ENCODE measurements at places on chromosomes 11 and 22.

- DNase-seq = no peak
Measured at GRCh38 chr22:49152127-49152938, 675.3 kb downstream of the BRD1 start.

DNA sequence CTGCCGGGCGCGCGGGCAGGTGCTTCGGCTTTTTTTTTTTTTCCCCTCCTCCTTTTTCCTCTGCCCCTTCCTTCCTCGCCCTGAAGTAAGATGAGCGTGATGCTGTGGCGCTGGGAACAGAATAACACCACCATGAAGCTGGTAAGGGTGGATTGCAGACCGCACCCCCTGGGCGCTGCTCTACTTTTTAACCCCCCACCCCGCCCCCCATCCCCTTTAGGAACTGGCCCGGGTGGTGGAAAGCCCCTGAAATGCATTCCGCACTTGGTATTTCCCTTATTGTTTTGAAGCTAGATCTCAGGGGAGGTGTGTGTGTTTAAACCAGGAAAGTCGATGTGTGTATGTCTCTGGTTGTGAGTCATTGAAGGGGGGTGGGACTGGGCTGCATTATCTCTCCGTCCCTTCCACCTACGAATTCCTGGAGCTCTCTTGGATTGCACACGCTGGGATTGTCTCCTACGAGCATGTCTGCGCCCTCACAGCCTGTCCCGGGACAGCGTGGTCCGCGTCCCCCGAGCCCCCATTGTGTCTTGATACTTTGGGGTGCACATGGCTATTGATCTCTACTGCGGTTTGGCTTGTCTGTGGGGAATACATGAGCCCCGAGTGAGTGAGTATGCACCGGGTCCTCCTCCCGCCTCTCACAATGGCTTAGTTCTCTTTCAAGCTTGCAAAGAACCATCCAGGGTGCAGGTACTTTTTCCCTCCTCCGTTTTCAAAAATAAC lies 64.9 kb downstream of the NAV2 start:
- no peak for DNase-seq

DNA sequence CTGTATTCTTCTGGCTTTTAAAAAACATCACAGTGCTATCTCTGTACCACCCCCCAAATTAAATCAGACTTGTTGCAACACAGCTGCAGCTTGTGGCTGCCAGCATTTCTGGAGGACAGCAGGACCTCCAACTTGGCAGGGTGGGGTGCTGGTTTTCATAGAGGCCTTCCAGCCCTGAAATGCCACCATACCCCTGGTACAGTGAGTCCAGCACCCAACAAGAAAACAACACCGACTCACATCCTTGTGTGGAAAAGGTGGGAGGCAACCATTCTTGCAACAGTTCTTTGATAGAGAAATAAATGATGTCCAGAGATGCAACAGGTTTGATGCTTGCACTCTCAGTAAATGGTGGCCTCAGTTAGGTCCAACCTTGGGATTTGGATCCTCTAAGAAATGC lies 96.0 kb downstream of the ABTB2 start:
- no peak for DNase-seq

DNA sequence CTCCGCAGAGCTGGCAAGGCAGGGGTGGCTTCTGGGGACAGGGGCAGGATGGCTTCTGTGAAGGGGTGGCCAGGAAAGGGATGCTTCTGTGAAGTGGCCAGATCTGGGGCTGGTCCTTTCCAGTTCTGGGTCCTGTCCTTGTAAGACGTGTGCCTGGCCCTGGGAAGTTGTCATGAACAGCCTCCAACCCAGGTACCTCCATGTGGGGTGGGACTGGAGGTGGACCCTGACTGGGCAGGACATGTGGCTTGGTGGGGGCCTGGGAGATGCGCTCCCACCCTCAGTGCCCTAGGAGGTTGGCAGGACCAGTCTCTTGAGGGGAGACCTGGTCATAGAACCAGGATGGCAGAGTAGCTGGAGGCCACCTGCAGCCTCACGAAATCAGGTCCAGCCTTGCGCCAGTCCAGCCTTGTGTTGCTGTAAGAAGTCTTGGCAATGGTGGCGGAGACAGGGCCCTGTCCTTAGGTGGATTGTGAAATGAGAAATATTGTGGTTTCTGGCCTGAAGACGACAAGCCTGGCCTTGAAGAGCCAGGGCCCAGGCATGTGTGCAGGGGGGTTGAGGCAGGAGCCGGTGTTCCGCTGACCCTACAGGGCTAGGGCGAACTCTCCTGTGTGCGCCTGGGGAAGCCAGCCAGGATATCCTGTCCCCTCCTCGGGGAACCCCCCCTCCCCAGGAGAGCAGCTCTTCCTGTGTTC lies 2.6 kb downstream of the KCNQ1 start:
- DNase-seq = no peak

GRCh38 chr22:29768052-29768693 lies 1.0 kb downstream of the UQCR10 start:
- no peak for DNase-seq

GRCh38 chr11:4881860-4882500 lies at the start of gene OR51T1:
OR51T1 (plus strand) TSS chr11:4881900; CDS start chr11:4881900, 0 bp downstream.
- no peak for DNase-seq

DNA sequence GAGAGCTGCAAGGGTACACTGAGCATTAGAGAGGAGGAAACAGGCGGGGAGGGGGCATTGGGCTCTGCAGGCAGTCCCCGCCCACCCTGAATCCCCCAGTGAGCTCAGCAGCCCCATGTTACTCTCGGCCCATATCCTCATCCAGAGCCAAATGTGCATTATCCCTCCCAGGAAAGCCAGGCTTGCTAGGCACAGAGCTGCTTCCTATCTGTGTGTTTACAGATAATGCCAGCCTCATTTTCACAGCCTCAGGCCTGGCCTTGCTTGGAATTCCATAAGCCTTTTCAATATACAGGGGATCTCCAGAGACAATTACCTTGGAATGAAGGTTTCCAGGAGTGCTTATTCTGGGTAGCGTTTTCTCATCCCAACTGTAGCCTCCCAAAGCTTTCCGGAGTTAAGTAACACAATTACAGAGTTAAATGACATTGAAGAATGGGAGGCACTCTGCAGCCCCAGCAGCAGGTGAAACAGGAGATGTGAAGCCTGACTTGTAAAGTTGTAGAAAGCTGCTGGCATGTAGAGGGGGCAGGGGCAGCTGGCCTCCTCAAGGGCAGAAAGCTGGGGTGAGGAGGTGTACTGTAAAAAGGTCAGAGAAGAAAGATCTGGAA lies 91.5 kb upstream of the TBCEL start:
- DNase-seq = no peak

- DNase-seq = no peak
Measured at GRCh38 chr11:105108247-105108646, 31.3 kb downstream of the CARD18 start.

- DNase-seq = peak; percentile 74
Measured at GRCh38 chr11:47127213-47127612, 49.5 kb downstream of the ARFGAP2 start.

GRCh38 chr11:74575999-74576398 lies 16.4 kb upstream of the POLD3 start:
- DNase-seq = no peak

GRCh38 chr22:28907311-28908008 lies 24.1 kb downstream of the ZNRF3 start:
- DNase-seq = no peak

GRCh38 chr11:62372871-62373270 lies 35.6 kb downstream of the ASRGL1 start:
- no peak for DNase-seq

DNA sequence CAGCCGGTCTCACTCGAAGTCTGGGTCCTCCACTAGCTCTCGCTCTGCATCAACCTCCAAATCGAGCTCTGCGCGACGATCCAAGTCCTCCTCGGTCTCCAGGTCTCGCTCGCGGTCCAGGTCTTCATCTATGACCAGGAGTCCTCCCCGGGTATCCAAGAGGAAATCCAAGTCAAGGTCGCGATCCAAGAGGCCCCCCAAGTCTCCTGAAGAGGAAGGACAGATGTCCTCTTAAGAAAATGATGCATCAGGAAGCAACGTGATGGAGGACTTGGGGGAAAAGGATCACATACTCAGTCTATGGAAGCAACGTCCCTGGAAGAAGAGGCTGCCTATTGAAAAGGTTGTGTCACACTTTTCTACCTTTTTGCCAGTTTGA lies 1.1 kb downstream of the SRSF8 start:
- DNase-seq = no peak

GRCh38 chr11:118442908-118443589 lies 6.8 kb downstream of the KMT2A start:
- no peak for DNase-seq

GRCh38 chr11:79078456-79078855 lies 362.4 kb downstream of the TENM4 start:
- DNase-seq = no peak

DNA sequence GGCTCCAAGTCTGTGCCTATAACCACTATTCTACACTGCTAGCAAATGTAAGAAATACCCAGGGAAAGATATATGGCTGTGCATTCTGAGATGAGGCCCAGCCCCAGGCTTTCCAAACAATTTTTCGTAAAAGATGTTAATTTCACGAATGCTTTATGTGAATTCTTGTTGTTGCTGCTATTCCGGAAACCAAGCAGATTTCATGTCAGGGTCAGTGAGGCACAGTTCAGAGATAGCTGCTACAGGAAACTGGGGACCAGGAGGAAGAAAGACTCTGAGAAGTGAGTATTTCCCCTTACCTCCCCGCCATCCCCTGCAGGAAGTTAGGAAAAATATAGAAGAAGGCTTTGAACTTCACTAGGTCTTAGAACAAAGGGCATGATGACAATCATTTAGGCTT lies 84.7 kb upstream of the TP53I11 start:
- no peak for DNase-seq

DNA sequence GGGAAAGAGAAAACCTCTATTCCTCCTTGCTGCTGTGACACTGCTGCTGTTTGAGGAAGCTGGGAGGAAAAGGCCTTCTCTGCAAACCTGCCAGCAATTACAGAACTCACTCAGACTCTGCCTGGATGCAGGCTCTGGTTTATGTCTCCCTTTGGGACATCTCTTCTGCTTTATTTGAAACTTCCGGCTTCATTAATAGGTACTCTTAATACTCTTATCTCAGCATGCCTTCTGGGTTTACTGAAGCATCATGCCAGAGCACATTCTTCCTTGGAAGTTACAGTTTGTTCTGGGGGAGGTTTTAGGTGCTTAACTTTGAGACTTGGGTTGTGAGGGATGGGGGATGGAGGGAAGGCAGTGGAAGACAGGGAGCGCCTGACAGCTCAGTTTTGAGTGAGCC lies 79.9 kb downstream of the NAV2 start:
- no peak for DNase-seq

GRCh38 chr11:75561426-75562047 lies 516 bp upstream of the SERPINH1 start:
- DNase-seq = no peak

GRCh38 chr22:33747576-33748180 lies 172.6 kb downstream of the LARGE1 start:
- peak; percentile 16 for DNase-seq

DNA sequence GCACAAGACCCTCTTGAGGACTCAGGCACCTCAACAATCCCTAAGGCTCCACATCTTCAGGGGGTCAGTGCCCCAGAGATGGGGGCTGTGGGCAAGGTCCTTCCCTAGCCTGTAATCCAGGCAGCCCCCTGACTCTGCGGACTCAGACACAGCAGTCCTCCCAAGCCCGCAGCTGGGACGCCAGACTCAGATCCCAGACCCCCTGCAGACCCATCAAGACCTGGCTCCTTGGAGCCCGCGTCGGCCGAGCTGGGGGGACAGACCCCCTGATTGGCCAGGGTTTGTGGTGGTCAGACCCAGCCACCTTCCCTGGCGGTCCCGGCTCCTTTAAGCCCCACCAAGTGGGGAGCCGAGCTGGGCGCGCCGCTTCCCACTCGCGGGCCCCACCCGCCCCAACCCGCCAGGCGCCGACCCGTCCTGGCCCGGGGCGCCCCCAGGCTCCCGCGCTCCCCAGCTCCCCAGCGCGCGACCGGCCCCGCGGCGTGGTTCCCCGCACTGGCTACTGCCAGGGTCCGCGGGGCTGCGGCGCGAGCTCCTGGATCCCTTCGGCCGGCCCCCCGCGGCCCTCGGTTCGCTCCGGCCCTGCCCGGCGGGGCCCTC lies 458 bp downstream of the OSBPL5 start:
- no peak for DNase-seq
